Effector CD4-positive, alpha-beta T cell (primary cell): ENCODE measurements at places on chromosomes 16 and 17.
A peak's percentile ranks its signal among the peaks of the same experiment; 100 is the strongest.

GRCh38 chr16:78897299-78897698 is 703.2 kb downstream of the MAF start:
- DNase-seq = no peak

- no peak for DNase-seq
Observed at GRCh38 chr17:72743037-72743467, 349.4 kb downstream of the SLC39A11 start.

GRCh38 chr17:20944014-20944865 is 98.6 kb downstream of the USP22 start:
- DNase-seq = no peak

GRCh38 chr16:67278773-67279295 is 498 bp upstream of the PLEKHG4 start:
- DNase-seq = peak; percentile 27

DNA sequence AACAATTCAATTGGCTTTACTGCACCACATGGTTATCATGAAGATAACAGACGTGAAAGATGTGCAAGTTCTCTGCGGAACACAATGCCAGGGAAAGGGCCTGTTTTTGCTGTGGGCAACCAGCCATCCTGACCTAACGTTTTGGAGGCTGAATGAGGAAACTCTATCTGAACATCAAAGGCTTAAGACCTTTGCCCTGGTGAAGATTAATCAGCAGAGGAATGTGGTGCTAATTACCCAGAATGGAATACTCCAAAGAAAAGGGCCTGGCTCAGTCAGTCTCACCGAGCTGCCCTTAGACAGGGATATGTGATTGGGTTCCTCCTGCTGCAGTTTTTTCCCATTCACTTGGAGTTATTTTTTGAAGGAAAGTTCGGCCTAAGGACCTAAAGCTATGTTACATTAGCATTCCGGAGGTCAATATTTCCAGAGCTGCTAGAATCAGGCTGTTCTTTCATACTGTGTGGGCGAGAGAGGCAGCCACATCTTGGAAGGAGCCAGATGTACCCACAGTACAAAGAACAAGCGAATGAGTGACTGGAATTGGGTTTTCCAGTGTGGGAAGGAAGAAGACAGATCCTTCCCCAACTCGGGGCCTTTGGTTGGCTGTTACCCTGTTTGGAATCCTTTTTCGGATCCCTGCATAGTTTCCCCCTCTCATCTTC is 15.5 kb downstream of the ASIC2 start:
- no peak for DNase-seq

- no peak for DNase-seq
Observed at GRCh38 chr16:67613808-67614207, 31.1 kb upstream of the CARMIL2 start.

DNA sequence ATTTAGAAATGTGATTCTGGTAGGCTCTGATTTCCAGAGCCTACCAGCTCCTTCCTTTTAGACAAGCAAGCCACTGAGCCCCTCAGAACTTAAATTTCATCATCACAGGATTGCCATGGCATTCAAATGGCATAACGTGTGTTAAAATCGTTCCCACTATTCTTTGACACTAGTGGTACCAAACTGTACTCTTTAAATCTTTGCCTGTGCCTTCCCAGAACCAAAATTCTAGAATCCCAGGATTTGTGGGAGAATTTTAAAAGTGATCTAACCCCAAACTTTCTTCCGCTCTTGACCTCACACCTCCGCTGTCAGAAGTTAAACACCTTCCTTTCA is 287 bp upstream of the INTS2 start:
- DNase-seq = no peak

DNA sequence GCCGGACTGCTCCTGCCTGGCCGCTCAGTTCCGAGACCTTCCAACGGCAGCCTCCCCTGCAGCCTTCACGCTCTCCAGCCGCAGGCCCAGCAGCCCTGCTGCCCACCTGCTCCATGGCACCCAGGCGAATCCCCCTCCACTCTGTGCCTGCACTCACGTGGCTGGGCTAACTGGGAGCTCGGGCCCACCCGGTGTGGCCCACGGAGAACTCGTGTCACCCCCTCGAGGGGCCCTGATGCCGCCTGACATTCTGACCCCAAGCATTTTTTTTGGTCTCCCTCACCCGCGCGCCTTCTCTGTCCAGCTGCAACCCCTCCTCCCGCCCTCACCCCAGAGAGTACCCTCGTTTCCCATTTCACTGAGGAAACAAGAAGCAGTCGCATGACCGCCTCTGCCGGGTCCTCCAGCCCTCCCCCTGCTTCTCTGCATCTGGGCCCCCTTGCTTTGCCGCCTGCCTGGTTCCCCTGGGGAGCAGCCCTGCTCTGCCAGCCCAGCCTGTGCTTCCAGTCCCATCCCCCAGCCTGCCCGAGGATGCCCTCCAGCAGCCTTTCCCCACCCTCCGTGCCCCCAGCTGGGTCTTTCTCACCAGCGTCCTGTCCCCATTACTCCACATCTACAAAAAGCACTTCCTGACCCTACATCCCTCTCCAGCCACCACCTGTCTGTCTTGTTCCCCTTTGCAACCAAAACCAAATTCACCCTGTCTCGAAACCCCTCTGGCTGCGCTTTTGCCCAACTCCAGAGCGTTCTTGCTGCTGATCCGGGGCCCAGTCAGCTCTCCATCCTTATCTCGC is 146.4 kb upstream of the CHMP6 start:
- DNase-seq = no peak

DNA sequence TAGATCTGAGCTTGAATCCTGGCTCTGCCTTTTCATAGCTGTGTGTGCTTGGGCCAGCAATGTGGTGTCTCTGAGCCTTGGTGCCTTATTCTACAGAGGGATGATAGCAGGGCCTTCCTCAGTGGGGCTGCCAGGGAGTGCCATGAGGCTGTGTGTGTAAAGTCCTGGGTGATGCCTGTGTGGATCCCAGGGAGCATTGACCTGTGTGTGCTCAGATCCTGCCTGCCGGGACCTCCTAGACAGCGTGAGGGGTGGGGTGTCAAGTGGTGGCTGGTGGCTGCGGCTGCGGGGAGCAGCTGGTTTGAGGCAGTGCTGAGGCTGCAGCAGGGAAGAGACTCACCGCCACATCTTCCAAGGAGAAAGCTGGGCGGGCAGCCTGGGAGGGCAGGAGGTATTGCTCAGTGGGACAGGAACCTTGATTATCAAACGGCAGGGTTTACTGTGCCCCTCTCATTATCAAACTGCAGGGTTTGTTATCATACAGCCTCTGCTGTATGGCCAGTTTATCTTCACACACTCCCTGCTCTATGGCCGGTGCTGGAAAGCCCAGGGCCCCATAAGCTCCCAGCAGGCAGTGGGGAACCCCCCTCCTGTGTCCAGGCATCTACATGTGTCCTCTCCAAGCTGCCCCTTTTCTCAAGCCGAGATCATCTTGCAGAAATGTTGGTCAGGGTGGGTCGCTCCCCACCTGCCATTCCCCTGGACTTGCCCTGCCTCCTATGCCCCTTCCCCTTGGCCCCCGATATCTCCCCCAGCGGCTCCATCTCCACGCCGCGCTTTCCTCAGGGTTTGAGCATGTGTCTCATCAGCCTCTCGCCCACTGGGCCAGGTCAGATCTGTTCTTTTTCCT is 3.1 kb upstream of the ADCY7 start:
- no peak for DNase-seq

DNA sequence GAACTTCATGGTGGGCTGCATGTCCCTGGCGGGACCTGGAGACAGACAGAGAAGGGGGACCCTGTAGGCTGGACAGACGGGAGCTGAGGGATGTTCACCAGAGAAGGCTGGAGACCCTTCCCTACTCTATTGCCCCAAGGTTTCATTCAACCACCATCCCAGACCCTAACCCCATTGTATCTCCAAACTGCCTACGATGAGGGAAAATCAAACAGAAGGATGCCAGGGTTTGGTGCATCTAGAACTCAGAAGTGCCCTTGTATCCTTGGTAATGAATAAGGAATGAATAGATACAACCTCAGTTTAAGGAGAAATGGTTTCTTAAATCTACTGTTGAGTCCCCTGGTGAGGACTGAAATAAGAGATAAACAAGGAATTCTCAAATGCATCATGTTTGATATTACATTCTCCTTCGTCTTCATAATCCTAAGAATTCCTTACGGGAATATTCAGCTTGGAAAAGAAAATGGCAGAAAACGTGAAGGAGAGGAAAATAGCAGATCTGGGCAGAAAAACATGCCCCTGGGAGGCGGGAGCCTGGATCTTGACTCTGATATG is 16.4 kb downstream of the TNS4 start:
- DNase-seq = no peak

DNA sequence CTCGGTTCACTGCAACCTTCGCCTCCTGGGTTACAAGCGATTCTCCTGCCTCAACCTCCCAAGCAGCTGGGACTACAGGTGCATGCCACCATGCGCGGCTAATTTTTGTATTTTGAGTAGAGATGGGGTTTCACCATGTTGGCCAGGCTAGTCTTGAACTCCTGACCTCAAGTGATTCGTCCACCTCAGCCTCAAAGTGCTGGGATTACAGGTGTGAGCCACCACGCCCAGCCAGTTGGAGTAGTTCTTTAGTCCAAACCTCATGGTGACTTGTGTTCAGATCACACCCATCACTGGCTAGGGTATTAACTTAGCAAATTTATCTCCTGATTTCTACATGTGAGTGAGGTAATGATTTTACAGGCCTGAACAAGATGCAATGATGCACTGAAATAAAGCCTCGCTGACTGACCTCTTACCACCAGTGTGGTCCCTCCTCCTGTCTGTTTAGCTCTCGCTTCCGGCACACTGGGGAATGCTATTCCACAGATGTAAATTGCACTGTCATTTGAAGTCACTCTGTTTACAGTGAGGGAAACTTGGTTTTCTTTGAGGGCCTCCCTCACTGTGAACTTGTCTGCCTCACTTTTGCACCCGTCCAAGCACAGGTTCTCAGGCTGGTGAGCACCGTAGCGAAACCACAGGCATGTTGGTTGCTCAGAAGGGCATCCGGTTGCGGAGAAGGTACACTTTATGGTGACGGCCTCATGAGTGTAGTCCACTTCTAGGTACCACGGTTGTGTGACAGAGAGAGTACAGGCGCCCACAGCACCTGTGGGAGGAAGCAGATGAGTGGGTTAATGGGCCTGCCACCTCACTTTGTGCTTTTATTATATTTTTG is 5.5 kb downstream of the IGSF6 start:
- peak; percentile 55 for DNase-seq

DNA sequence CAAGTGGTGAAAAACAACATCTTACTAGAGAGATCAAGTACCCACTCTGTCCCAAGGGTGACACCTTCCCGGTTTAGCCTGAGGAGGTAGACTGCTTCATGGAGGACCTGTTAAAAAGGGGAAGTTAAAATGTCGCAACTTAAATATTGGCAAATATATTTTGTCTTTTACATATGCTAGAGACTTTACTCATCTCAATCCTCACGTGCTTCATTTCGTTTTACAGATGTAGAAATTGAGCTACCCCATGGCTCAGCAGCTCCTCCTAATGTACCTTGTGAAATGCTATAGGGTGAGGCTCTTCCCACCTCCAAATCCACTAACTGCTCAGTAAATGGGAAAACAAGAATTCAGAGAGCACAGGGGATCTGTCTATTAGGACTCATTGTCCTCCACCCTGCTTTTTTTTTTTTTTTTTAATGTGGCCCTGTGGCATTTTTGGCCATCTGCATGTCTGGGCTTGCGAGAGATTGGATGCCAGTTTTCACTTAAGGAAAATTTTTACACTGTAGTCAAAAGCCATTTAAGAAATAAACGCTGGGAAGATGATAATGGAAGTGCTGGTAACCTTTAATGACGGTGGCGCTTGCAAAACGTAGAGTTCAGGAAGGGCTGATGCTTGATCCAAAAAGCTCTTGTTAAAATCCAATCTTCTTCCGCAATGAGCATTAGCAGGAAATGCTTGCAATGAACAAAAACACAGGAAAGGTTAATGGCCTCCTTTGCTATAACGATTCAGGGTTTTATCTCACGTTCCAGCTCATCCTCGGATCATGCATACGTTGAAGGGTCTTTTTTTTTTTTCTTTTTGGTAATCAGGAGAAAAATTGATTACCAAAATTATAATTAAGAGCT is 39.8 kb downstream of the HSBP1 start:
- DNase-seq = no peak

GRCh38 chr17:77466596-77467223 is 325.9 kb downstream of the SEC14L1 start:
- DNase-seq = no peak

DNA sequence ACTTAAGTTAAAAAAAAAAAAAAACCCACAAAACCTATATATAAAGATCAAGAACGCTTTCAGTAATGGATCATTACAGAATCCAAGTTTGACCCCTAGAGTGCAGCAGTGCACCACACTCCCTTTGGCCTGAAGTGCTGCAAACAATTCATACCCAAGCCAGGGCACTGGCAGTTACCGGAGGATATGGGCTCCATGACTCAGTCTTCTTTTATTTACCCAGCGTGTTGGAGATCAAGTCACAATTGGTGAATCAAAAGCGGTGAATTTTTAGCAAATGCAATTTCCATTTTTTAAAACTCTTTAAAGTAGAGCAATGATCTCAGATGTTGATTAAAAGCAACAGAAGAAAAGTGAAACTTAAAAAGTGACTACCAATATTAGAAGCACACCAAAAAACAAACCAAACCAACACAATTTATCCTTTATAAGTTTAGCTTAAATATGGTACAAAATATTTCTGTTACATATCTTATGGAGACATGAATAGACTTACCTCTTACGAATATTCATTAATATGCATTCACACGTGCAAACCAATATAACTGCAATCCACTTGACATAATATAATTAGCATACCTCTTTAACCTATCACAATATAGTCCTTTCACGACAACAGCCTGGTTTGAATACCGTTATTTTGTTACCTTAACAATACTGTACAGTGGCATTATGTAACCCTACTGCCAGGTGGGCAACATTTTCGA is 46.3 kb downstream of the ZNF652 start:
- peak; percentile 70 for DNase-seq

GRCh38 chr17:39715375-39716072 is 14.8 kb downstream of the MIEN1 start:
- no peak for DNase-seq

- DNase-seq = no peak
Observed at GRCh38 chr17:17030515-17031211, 11.6 kb upstream of the MPRIP start.

GRCh38 chr17:10290041-10290440 is 82.8 kb downstream of the MYH13 start:
- no peak for DNase-seq

- no peak for DNase-seq
Observed at GRCh38 chr16:58211245-58211644, 13.3 kb upstream of the CSNK2A2 start.

DNA sequence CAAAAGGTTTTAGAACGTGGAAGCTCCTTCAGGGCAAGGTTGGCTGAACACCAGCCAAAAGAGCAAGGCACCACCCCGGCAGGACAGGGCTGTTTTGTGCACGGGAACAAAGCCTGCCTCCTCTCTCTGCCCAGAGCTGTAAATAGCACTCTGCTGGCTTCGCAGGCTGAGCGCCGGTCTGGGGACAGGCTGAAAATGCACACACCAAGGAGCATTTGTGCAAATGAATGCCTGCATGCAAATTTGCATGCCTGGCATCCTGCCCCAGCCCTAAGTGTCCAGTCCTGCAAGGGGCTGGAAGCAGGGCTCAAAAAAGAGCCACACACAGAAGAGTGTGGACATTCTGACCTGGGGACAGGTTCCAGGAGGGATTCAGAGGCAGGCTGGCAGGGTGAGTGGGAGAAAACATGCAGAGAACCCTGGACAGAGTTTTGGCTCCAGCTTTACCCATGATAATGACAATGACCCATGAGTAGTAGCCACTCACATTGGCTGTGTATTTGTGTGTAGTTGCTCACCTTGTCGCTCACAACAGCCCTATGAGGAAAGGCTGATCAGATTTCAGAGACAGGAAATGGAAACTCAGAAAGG is 11.7 kb downstream of the ABAT start:
- no peak for DNase-seq

- DNase-seq = no peak
Observed at GRCh38 chr17:41771389-41772206, 14.9 kb downstream of the JUP start.

GRCh38 chr17:4142107-4142900 is 526 bp downstream of the ZZEF1 start:
- peak; percentile 36 for DNase-seq
